ENCODE measurements at places on chromosomes 1 and 21.

- DNase-seq = no peak
These were observed 41.2 kb upstream of the NRDC start for GRCh38 chr1:51919684-51920083.

DNA sequence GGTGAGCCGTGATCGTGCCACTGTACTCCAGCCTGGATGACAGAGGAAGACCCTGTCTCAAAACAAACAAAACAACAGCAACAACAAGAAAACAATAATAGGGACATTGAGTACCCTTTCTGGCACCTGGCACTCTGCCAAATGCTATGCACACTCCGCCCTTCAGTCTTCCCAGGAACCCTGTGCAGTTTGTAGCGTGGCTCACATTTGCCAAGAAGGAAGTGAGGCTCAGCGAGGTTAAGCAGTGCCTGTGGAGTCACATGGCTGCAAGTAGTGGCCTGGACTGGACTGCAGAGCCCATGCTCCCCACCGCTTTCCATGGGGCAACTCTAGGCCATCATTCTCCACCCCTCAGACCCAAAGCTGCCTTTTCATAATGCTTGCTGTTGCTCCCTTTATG is 5.3 kb upstream of the EVA1B start:
- DNase-seq = no peak

- DNase-seq = no peak
These were observed 43.7 kb downstream of the OSBPL9 start for GRCh38 chr1:51660580-51660979.

- no peak for DNase-seq
These were observed 26.5 kb upstream of the KHDRBS1 start for GRCh38 chr1:31987135-31987619.

GRCh38 chr1:175267716-175268416 is 75.3 kb upstream of the KIAA0040 start:
- no peak for DNase-seq

- peak; percentile 79 for DNase-seq
These were observed 55.7 kb upstream of the CD1D start for GRCh38 chr1:158124999-158125398.

DNA sequence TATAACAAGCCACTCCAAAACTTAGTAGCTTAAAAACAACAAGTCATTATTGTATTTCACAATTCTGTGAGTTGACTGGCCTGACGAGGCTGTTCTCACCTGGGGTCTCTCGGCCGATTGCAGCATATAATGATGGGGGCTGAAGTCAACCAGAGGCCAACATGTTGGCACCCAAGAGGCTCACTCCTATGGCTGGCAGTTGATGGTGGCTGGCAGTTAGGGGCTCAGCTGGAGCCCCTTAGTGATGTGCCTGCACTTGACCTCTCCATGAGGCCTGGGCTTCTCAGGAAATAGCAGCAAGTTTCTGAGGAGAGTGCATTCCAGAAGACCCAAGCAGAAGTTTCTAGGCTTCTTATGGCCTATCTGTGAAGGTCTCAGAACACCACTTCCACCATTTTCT is 459.4 kb downstream of the NPHP4 start:
- DNase-seq = no peak

DNA sequence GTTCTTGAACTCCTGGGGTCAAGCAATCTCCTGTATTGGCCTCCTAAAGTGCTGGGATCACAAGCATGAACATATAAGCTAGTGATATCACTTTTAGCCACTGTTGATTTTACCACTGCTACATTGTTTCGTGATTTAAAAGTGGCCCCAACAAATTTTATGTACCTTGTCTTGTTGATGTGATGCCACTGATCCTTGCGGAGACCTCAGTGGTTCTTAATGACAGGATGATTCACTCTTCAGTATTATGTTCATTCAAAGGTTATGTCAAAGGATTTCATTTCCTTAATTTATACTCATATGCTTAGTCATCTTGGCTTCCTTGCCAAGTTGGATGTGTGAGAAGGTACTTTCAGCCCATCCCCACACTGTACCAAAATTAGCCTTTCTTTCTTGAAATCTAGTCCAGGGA is 12.1 kb downstream of the PRKACB start:
- no peak for DNase-seq

- peak; percentile 95 for DNase-seq
These were observed 32.7 kb upstream of the ATP5PO start for GRCh38 chr21:33948096-33948950.

GRCh38 chr21:28590026-28590425 is 402.7 kb downstream of the LTN1 start:
- no peak for DNase-seq

DNA sequence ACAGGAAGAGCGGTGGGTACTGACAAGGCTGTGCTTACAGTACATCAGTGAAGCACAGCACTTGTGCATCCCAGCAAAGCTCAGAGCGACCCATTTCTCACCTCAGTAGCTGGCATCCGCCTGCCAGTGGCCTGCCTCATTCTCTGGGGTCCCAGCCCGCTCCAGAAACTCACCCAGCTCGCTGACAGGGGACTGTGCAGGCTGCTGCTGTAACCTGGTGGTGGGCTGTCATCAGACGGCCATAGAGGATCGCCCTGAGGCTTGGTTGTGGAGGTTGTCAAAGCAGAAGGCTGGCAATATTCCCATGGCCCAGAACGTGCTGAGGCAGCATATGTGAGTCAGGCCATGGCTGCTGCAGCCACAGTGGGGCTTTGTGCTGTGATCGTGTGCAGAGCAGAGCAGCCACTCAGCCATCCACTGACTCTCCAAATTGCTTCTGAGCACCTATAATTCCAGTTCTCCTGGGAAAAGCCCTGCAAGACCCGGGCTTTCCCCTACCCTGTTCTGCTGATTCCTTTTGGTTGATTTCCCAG is 13.6 kb upstream of the GPR137B start:
- no peak for DNase-seq

DNA sequence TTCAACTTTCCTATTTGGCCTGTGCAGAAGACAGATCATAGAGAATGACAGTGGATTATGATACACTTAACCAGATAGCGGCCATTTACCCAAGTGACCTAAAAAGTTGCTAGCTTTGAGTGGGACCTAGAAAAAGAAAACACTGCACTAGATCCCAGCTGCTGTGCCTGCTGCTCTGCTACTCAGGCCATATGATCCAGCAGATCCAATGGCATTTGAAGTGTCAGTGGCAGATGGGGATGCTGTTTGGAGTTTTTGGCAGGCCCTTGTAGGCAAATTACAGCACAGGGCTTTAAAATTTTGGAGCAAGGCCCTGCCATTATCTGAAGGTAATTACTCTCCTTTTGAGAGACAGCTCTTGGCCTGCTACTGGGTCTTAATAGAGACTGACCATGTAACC is 74.0 kb upstream of the KCNE2 start:
- DNase-seq = no peak

- no peak for DNase-seq
These were observed 157.8 kb downstream of the ATG4C start for GRCh38 chr1:62941780-62942179.

- DNase-seq = no peak
These were observed 26.3 kb downstream of the ZNF648 start for GRCh38 chr1:182035097-182035770.

DNA sequence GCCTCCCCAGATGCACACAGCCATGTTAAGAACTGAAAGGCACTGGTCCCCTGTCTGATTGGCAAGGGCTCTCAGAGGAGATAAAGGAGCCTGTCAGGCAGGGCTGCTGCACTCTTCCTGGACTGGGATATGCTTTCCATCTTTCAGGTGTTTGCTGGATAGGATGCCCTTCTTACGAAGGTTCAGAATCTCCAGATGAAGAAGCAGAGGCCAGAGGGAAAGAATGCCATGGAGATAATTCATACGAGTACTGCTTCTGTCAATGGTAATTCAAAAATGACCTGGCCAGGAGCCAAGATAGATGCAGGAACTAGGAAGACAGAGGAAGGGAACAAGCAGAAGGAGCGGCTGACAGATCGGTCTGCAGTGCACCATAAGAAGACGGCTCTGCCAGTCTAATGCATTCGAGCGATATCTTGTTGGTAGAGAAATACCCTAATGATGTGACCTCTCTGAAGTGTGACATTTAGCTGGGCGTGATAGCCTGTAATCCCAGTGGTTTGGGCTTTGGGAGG is 16.6 kb upstream of the ATP2B4 start:
- no peak for DNase-seq

- no peak for DNase-seq
These were observed 201.2 kb upstream of the ADAMTS5 start for GRCh38 chr21:27168084-27168483.
